Esophagus squamous epithelium (tissue), 5 donors: ENCODE measurements at places on chromosomes 11 and 22.

GRCh38 chr11:44629732-44630345 lies 64.4 kb downstream of the CD82 start:
- no peak for DNase-seq

GRCh38 chr11:65593518-65594414 lies 1.8 kb downstream of the KCNK7 start:
- DNase-seq: no peak

- DNase-seq: no peak
Observed at GRCh38 chr11:107018219-107018901, at the start of gene GUCY1A2. Gene GUCY1A2, minus strand, starts transcription at chr11:107018476. Its CDS starts 421 bp downstream, at chr11:107018055.

GRCh38 chr11:130077671-130078070 lies 8.0 kb downstream of the APLP2 start:
- DNase-seq: no peak

DNA sequence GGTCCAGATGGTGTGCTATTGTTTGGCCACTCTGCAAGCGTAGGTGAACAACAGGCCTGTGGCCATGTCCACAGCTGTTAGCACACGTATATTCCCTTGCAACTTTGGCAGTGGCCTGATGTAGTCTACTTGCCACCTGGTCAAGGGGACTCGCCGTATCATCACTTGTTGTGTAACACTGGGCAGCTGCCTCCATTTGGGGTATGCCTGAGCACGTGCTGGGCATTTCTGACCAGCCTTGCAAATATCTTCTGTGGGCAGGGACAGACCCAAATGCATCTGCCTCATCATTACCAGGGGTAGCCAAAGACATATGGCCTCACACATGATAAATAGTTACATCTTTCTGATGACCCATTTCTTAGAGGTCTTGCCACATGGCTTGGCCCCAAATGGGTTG lies 434.2 kb downstream of the DYNC2H1 start:
- DNase-seq: no peak

- DNase-seq: no peak
Observed at GRCh38 chr11:75031771-75032549, 43.2 kb downstream of the NEU3 start.
